ENCODE measurements at places on chromosomes 2 and 18.

GRCh38 chr18:11689669-11690565 lies 853 bp downstream of the GNAL start:
- DNase-seq, result peak; percentile 23

GRCh38 chr18:23828426-23828825 lies 139.2 kb downstream of the LAMA3 start:
- DNase-seq, result no peak

DNA sequence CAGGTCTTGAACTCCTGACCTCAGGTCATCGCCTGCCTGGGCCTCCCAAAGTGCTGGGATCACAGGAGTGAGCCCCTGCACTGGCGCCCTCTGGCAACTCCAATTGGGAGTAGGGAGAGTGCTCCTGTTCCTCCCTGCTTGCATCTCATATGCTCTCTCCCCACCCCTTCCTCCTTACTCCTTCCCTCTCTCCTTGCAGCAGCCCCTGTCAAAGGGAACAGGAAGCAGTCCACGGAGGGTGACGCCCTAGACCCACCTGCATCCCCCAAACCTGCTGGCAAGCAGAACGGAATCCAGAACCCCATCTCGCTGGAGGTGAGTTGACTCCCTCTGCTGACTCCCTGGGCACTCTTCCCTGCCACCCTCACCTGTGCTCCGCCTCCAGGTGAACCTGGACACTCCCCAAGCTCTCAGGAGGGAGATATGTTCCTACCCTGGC lies 10.7 kb downstream of the ARID5A start:
- no peak for DNase-seq

- DNase-seq, result no peak
These were observed 35.4 kb downstream of the PROC start for GRCh38 chr2:127453392-127454171.

DNA sequence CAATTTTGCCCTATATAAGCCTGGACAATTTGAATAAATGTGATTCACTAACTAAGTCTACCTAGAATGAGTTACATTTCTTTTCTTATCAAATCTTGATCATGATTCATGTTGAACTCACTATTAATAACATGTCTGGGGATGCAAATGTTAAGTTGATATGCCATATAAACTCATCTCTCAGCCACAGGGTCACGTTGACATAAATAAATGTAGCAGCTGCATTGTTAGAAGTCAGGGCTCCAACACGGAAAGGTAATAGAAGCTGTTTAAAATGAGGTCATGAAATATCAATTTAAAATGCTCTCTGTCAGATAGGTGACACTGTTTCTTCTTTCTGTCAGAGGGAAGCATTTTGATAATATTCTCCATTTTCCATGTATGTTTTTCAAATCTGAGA lies 521.9 kb downstream of the CCDC85A start:
- no peak for DNase-seq

- no peak for DNase-seq
These were observed 485.3 kb downstream of the CBLN2 start for GRCh38 chr18:72058851-72059250.

GRCh38 chr2:39469807-39470206 lies 32.7 kb upstream of the MAP4K3 start:
- DNase-seq, result no peak

DNA sequence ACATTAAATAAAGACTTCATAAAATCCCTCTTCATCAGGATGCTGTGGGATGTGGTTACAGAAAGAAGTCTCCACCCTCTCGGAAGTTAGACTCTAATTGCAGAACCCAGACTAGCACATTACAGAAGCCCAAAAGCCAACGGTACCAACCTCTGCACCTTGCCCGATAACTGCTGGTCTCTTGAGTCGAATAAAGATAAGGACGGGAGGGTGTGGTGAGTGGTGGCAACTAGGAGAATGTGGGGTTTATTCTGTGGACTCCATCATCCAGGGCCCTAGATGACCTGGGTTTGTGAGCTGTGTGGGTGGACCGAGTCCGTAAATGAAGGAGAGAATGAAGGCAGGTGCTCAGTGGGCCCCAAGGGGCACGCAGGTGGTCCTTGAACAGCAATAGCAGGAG lies 462.8 kb upstream of the ID2 start:
- DNase-seq, result no peak

GRCh38 chr2:217421834-217422233 lies 562.0 kb upstream of the TNP1 start:
- DNase-seq, result no peak

GRCh38 chr2:41900101-41900577 lies 147.7 kb upstream of the PKDCC start:
- no peak for DNase-seq

DNA sequence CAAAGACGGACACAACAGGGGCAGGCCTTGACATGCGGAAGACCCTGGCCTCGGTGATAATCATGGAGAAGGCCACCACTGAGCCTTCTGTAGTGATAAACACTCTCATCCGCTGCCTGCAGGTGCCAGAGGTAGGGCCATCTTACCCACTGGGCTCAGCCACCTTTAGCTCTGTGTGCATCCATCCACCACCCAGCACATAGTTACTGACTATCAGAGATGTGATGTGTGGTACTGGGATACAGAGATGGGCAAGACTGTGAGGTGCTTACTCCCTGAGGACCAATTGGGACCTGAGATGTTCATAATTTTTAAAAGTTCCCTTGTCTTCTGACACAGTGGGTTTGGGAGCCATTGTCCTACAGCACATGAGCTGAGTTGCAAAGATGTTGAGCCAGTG lies 1.6 kb downstream of the MROH2A start:
- no peak for DNase-seq

- DNase-seq, result no peak
These were observed 173.6 kb downstream of the ANKRD30B start for GRCh38 chr18:14921547-14921946.

DNA sequence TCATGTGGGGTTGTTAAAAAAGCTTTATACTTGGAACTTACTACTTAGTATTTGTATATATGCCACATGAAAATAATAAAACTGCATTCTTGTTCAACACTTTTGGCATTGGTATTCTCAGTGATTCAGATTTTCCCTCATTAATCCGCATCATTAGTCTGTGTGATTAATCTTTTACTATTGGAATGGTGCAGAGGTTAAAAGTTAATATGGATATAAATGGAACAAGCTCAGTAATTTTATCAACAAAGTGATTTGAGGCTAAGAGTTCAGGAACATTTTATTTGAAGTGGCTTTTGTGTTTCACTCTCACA lies 45.4 kb upstream of the REG3G start:
- no peak for DNase-seq

DNA sequence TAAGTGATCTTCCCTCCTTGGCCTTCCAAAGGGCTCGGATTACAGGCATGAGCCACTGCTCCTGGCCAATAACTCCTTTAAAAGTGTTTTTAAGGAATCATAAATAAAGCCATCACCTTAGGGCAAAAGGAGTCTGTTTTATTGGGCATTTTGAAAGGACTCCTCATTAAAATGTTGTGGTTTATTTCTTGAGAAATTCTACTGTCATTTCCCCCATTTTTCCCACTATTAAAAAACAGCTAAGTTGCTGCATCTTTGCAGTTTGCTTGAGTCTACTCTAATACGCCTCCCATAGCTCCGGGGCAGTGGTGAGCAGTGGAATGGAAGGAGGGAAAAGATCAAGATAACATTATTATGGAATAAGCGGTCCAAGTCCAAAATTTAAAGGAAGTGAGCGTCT lies 293.2 kb downstream of the PIEZO2 start:
- DNase-seq, result no peak

- DNase-seq, result peak; percentile 40
These were observed 26.8 kb downstream of the MPHOSPH10 start for GRCh38 chr2:71157124-71157793.

- no peak for DNase-seq
These were observed 1.8 kb downstream of the CBLN2 start for GRCh38 chr18:72542342-72542741.

DNA sequence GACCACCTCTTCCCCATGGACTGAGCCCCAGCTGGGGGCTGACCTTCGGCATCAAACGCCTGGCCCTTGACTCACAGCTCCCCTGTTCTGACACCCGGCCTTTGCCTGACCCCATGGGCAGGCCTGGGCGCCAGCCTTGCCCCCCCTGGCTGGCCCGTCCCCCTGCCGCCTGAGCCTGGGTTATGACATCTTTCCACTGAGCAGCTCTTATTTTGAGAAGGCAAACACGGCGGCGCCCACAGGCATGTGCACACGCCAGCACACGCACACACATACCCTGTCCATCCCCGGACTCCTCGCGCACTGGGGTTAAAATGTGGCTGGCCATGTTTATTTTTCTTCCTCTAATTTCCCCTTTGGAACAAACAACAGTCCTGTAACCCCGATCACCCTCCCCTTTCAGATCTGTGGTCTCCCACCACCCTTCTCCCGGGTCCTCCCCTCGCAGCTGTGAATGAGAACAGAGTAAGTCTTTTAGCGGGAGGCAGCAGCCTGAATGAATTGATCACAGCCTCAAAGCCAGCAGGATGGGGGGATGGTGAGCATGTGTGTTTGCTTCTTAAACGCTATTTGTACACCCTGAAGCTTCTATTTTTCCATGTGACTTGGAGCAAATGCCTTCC lies 11.8 kb upstream of the ATOH8 start:
- DNase-seq, result no peak

GRCh38 chr2:181991171-181991885 lies 5.7 kb downstream of the PPP1R1C start:
- DNase-seq, result no peak

- DNase-seq, result no peak
These were observed 3.8 kb upstream of the RHBDD1 start for GRCh38 chr2:226832061-226832460.

- DNase-seq, result no peak
These were observed 239.5 kb downstream of the MYCN start for GRCh38 chr2:16179701-16180416.

DNA sequence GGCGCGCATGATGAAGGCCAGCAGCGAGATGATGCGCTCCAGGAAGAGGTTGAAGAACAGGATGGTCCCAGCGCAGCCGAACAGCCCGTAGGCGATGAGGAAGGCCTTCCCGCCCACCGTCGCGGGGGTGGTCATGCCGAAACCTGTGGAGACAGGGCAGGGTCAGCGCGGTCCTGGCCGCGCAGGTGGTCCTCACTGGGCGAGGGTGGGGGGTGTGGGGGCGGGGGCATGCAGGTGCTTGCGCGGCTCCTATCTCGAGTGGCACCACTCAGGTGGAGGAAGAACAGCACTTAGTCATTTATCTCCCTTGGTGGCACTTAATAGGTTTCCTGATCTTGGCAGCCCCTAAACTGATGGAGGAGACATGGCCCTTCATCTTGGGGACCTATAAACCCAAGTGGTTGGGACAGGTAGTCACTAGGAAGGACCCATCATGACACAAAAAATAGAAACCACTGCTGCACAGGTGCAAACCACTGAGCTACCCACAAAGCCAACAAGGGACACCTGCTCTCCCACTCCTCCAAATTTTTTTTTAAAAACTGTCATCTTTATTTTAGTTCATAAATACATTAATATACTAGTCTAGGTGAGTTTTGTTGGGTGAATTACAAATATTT lies 118.8 kb downstream of the MSH2 start:
- no peak for DNase-seq

GRCh38 chr2:59180111-59180510 lies 939.0 kb upstream of the FANCL start:
- DNase-seq, result no peak

DNA sequence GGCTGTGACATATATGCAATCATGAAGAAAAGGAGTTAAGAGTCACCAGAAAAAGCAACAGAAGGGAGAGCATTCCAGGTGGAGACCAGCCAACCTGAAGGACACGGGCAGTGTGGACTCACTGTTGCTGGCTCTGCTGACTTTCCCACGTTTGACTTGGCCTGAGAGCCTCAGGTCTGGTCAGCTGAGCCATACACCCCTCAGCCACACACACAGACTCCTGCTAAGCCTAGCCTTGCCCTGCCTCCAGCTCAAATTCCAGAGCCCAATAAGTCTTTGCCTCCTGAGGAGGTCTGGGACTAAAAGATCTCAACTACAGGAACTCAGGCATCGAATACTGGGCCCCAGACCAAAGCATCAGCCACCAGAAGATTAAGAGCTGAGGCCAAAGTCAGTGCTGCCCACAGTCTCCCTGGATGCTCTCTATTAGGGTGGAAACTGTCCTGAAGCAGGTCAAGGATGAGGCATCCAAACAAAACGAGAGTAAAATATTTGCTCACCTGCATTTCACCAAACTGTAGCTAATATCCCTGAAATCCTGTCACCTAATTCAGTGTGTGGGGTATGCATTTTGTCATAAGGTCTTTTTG lies 23.3 kb downstream of the CACNB4 start:
- no peak for DNase-seq

- DNase-seq, result no peak
These were observed 100.2 kb downstream of the ICA1L start for GRCh38 chr2:202771336-202771735.
